Stimulated activated memory B cell treated with anti-CD40 and anti-IgM and Interleukin-4, amounts not matched to agents 10 μg/mL and 1 μg/mL and 100 μg/mL, for 72 hours (primary cell): ENCODE measurements at places on chromosomes 12 and 14.

DNA sequence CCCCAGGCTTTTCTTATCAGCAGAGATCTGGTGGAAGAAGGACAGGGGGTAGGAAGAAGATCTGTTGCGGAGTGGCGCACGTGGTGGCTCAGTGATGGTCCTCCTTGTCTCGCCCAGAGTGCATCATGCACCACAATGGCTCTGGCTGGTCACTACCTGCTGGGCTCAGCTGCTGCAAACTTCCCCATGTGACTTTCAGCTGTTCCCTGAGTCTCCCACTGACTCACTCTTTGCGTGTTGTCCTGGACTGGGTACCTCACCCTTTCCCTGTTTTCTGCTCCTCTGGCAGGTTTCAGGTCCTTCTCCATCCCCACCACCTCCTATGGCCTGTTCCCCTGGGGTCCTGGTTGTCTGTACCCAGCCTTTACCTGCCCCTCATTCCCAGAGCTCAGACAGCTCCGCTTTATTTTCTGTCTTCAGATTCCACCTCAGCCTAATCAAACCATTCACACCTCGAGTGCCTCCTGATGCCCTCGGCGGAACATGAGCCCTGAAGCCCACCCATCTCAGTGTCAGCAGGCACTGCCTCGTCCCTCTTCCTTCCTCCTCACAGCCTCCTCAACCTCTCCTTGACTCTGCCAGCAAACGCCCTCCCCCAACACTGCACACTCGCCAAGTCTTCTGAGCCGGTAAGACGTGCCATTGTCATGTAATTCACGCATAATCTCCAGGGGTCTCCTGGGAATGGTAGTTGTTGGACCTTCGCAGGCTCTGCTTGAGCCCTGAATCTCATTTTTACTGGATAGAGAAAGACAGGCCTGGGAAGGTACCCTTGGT lies 1.8 kb downstream of the C1R start:
- no peaks in the 10 kb centered on the region for H3K36me3 ChIP-seq
- H3K27ac ChIP-seq: no peak overlapping the region
- H3K4me1 ChIP-seq: peaks cover 17% of the 10 kb centered on the region
- H3K4me3 ChIP-seq: no peak overlapping the region
- ATAC-seq: no peak
- peaks cover 10% of the 10 kb centered on the region for H3K27me3 ChIP-seq

DNA sequence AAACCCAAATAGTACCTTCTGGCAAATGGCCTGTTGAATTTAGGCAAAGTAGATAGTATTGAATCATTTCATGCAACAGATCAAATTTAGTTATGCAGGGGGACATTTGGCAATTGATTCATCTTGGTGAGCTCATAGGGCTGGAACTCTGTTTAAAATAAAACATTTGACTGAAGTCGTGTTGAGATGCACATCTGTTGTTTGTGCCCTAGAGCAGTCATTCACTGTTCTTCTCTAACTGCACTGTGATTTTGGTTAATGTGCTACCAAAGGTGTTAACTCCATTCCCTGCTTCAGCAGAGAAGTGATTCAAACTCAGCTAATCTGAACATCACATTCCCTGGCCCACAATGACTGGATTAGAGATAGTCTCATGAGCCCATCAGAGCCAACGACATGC lies 44.0 kb upstream of the CSRP2 start:
- H3K27ac ChIP-seq: no peak overlapping the region
- no peaks in the 10 kb centered on the region for H3K4me1 ChIP-seq
- no peaks in the 10 kb centered on the region for H3K36me3 ChIP-seq
- no peak for ATAC-seq
- H3K27me3 ChIP-seq: peaks cover 11% of the 10 kb centered on the region
- no peak overlapping the region for H3K4me3 ChIP-seq

- peak overlapping the region; percentile 12 for H3K27ac ChIP-seq
- no peaks in the 10 kb centered on the region for H3K36me3 ChIP-seq
- peaks cover 13% of the 10 kb centered on the region for H3K4me1 ChIP-seq
- H3K27me3 ChIP-seq: peaks cover 18% of the 10 kb centered on the region
- ATAC-seq: peak; percentile 98
These were observed 40.7 kb downstream of the NEUROD4 start for GRCh38 chr12:55060470-55060869.

DNA sequence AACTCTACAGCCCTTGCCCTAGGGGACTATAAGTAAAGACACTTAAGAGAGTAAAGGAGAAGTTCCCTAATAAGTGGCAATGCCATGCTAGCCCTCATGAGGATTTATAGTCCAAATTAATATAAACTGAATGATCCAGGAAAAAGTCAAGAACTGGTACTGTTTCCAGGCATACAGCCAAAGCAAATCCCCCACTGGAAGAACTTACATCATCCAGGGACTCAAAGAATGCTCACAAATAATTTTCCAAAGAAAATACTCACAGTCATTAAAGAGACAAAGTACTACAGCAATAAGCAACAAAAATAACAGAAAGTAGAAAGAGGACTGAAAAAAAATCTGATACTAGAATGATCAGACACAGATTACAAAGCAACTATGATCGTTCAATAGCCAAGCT lies 79.7 kb upstream of the RAP1B start:
- H3K36me3 ChIP-seq: no peaks in the 10 kb centered on the region
- no peak for ATAC-seq
- H3K27ac ChIP-seq: no peak overlapping the region
- peaks cover 9% of the 10 kb centered on the region for H3K27me3 ChIP-seq
- no peaks in the 10 kb centered on the region for H3K4me1 ChIP-seq
- H3K4me3 ChIP-seq: no peak overlapping the region

- H3K27me3 ChIP-seq: no peaks in the 10 kb centered on the region
- no peaks in the 10 kb centered on the region for H3K4me1 ChIP-seq
- H3K4me3 ChIP-seq: no peak overlapping the region
These were observed 28.1 kb upstream of the CFL2 start for GRCh38 chr14:34742270-34743115.

GRCh38 chr12:101783150-101783549 lies 43.9 kb upstream of the SYCP3 start:
- H3K27ac ChIP-seq: peak overlapping the region; percentile 34
- ATAC-seq: no peak
- H3K4me1 ChIP-seq: peaks cover 24% of the 10 kb centered on the region
- H3K27me3 ChIP-seq: no peaks in the 10 kb centered on the region
- peaks cover 43% of the 10 kb centered on the region for H3K36me3 ChIP-seq
- H3K4me3 ChIP-seq: no peak overlapping the region

- H3K4me1 ChIP-seq: peaks cover 26% of the 10 kb centered on the region
- peak overlapping the region; percentile 97 for H3K27ac ChIP-seq
- peak overlapping the region; percentile 88 for H3K4me3 ChIP-seq
- peaks cover 33% of the 10 kb centered on the region for H3K36me3 ChIP-seq
These were observed 478 bp downstream of the RITA1 start for GRCh38 chr12:113186033-113186365.

DNA sequence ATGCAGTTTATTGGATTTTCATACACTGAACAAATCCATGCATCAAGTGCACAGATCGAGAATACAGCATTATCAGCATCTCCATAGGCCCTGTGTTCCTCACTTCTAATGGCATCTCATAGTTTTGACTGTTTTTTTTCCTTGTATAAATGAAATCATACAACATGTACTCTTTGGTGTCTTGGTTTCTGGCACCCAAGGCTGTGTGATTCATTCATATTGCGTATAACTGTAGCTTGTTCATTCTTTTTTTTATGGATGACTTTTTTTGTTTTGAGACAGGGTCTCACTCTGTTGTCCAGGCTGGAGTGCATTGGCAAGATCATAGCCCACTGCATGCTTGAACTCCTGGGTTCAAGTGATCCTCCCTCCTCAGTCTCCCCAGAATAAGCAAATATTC lies 14.3 kb downstream of the RASSF8 start:
- ATAC-seq: no peak
- no peak overlapping the region for H3K4me3 ChIP-seq
- no peak overlapping the region for H3K27ac ChIP-seq
- H3K27me3 ChIP-seq: peaks cover 73% of the 10 kb centered on the region
- H3K4me1 ChIP-seq: peaks cover 12% of the 10 kb centered on the region

- H3K36me3 ChIP-seq: no peaks in the 10 kb centered on the region
- no peaks in the 10 kb centered on the region for H3K4me1 ChIP-seq
These were observed 86.7 kb upstream of the PWP1 start for GRCh38 chr12:107598906-107599305.

DNA sequence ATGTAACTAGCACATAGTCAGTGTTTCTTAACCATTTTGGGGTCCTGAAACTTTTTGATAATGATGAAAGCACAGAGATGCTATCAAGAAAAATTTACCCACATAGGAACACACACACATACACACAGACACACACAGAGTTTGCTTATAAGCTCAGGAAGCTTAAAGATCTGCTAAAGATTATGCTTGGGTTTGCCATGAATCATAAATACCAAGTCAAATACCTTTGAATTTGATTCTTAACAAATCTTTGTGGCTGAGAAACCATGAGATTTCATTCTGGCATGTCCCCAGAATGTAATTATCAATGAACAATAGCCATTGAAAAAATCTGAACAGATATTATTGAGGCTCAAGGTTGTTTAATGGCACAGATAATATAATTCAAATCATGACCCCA lies 89.2 kb downstream of the NTS start:
- no peaks in the 10 kb centered on the region for H3K4me1 ChIP-seq
- no peaks in the 10 kb centered on the region for H3K27me3 ChIP-seq
- no peaks in the 10 kb centered on the region for H3K36me3 ChIP-seq
- no peak overlapping the region for H3K4me3 ChIP-seq
- no peak overlapping the region for H3K27ac ChIP-seq
- no peak for ATAC-seq

DNA sequence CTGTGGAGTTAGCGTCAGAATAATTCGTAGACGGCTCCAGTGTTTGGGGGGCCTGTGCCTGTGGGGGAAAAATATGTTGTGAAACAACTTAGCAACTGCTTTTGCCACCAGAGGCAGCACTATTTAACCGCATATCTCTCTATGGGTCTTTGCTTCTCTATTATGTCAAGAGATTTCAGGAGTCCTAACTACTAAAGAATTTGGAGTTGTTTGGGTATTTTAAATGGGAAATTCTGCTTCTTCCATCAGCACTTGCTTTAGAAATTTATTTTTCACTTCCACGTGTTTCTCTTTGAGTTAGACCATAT lies 594 bp upstream of the CLEC14A start:
- H3K4me1 ChIP-seq: no peaks in the 10 kb centered on the region
- no peak for ATAC-seq
- no peak overlapping the region for H3K27ac ChIP-seq
- no peaks in the 10 kb centered on the region for H3K36me3 ChIP-seq

GRCh38 chr12:49667325-49668090 lies 39.7 kb downstream of the FMNL3 start:
- H3K27ac ChIP-seq: peak overlapping the region; percentile 94
- H3K4me1 ChIP-seq: peaks cover 99% of the 10 kb centered on the region
- peaks cover 36% of the 10 kb centered on the region for H3K36me3 ChIP-seq
- no peaks in the 10 kb centered on the region for H3K27me3 ChIP-seq
- ATAC-seq: no peak

GRCh38 chr12:103571286-103571685 lies 15.8 kb upstream of the STAB2 start:
- H3K36me3 ChIP-seq: no peaks in the 10 kb centered on the region
- H3K4me3 ChIP-seq: no peak overlapping the region
- H3K4me1 ChIP-seq: peaks cover 13% of the 10 kb centered on the region
- no peak overlapping the region for H3K27ac ChIP-seq

DNA sequence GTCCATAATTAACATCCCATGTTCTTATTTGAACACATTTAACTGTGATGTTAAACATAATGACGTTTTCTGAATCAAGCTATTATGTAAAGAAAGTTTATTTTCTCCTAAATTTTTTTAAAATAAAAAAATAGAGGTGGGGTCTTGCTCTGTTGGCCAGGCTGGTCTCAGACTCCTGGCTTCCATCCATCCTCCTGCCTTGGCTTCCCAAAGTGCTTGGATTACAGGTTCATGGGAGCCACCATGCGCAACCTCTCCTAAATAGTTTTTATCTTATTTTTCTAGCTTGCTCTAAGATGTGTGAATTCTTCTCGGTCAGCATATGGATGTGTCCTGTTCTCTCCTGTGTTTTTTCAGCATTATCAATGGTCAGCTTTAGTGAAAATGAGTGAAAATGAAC lies 3.2 kb downstream of the RAD9B start:
- no peaks in the 10 kb centered on the region for H3K36me3 ChIP-seq
- H3K27ac ChIP-seq: no peak overlapping the region
- ATAC-seq: no peak
- no peaks in the 10 kb centered on the region for H3K27me3 ChIP-seq
- no peak overlapping the region for H3K4me3 ChIP-seq

GRCh38 chr12:105861227-105861626 lies 277.5 kb downstream of the NUAK1 start:
- no peak for ATAC-seq
- H3K4me3 ChIP-seq: no peak overlapping the region
- no peak overlapping the region for H3K27ac ChIP-seq
- H3K36me3 ChIP-seq: no peaks in the 10 kb centered on the region

DNA sequence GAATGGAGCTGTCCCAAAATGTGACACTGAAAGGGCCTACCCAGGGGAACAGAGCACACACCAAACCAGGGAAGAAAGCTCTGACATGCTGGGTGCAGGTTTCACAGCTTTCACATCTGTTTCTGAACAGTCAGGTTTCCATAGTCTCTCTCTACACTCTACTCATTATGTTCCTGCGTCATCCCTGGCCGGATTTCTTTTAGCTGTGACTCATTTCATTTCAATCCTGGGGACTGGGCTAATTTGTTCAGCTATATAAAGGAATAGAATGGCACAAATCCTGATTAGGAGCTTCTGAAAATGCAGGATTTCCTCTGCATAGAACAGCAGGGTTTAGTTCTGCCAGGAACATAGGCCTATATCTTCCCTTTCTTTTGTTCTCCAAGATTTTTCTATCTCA lies 649.8 kb downstream of the RPS29 start:
- H3K27ac ChIP-seq: no peak overlapping the region
- no peaks in the 10 kb centered on the region for H3K27me3 ChIP-seq
- H3K36me3 ChIP-seq: no peaks in the 10 kb centered on the region
- no peak overlapping the region for H3K4me3 ChIP-seq

- no peak for ATAC-seq
- peaks cover 99% of the 10 kb centered on the region for H3K4me1 ChIP-seq
- H3K27me3 ChIP-seq: no peaks in the 10 kb centered on the region
- H3K27ac ChIP-seq: peak overlapping the region; percentile 94
- no peak overlapping the region for H3K4me3 ChIP-seq
These were observed 41.4 kb downstream of the PRPF40B start for GRCh38 chr12:49664591-49665239.
